Activated CD8-positive, alpha-beta T cell treated with anti-CD3 and anti-CD28 coated beads, Interleukin-2, amount 10 ng/mL, durations not matched to agents 7 days and 5 days (primary cell): ENCODE measurements at places on chromosomes 4 and X. TPM values are rescaled to one million over a fixed set of nuclear protein-coding genes. Genes with fewer than 3 reads are reported as not detected.

DNA sequence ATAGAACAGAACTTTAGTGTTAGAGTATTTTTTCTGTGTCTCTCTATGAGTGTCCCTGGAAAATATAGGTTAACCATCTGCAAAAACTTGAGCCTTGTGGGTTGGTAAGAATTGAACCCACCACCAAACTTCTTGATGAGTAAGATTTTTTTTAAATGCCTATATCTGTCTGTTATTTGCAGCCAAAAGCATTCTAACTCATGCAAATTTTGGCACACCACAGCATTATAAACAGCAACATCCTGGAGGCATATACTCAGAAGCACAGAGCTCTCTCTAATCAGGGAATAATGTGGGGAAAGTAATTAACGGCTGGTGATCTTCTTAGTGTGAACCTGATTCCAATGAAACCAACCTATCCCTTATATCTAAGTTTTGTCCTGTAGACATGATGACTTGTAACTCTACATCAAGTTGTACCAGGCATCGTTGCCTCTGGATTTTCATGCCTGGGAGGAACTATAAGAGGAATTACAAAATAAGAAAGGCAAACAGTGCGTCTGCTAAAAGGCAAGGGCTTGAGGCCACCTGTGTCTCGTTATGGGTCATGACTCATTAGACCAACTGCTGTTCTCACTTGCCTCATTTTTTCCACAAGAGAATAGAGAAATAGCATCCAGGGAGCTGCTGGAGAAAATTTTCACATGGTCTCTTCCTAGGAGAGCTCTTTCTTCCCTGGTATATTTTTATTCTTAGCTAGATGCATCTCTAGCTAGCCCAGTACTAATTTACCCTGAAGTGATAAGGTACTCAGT is 202.4 kb downstream of the CHIC2 start:
- no peak for DNase-seq

GRCh38 chr4:1870328-1870577 is 940 bp upstream of the NSD2 start:
- peak; percentile 92 for DNase-seq

MAGEC1 gene
- not detected for total RNA-seq

DNA sequence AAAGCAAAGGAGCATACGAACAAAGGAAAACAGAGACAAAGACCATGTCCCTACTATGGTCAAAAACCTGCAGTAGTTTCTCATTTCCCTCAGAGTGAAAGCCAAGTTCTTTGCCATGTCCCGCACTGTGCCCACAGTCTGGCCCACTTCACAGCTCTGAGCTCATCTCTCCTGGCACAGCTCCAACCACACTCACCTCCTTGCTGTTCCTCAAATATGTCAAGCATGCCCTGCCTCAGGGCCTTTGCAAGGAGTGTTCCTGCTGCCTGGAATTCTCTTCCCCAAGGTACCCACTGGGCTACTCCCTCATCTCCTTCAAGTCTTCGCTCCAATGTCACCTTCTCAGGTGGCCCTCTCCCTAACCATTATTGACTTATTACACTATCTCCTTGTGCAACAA is 72.1 kb downstream of the COX18 start:
- no peak for DNase-seq

GRCh38 chr4:116632269-116632668 is 453.1 kb downstream of the TRAM1L1 start:
- no peak for DNase-seq

PDE6B gene
- total RNA-seq: 16.1 TPM

DNA sequence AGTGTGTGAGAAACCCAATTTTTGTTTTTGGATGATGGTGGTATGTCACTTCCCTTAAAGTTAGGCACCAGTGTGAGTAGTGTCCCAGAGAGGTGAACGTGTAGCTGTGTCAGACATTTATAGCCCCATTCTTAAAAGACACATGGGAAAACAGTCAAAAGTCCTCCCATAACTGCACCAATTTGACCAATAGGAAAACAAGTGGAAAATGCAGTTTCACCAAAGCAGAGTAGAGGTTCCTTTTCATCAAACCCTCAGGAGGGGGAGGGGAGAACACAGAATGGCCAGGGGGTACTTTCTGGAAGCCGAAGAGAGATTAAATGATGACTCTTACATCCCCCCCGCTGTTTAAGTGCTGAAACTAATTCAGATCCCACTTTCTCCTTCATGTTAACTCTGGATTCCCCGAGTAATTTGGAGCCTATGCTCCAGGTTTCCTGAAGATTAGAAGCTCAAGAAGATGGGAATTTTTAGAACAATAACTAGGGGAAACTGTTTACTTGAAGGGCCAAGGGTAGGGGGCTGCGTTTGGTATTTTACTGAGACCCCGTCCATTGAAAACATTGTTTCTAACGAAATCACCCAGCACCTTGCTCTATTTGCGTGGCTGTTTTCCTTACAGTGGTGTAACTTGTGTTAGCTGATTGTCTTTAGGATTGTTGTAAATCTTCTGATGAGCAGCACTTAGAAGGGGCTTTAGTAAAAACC is 2.1 kb upstream of the LEF1 start:
- DNase-seq: no peak

GRCh38 chr4:28267166-28267565 is 1406.5 kb downstream of the STIM2 start:
- DNase-seq: no peak

DNA sequence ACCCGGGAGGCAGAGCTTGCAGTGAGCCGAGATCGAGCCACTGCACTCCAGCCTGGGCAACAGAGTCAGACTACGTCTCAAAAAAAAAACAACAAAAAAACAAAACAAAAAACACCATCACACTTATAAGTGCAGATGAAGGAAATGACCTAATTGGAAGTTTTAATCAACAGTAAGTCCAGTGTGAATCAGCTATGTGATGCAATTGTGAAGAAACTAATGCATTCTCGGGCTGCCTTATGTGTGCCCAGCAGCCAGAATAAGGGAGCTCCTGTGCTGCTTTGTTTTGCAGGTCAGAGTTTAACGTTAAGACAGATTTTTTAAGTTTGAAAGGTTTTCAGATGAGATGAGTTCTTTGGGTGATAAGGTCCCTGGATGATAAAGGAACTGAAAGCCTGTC is 10.8 kb downstream of the DAPP1 start:
- DNase-seq: no peak

DNA sequence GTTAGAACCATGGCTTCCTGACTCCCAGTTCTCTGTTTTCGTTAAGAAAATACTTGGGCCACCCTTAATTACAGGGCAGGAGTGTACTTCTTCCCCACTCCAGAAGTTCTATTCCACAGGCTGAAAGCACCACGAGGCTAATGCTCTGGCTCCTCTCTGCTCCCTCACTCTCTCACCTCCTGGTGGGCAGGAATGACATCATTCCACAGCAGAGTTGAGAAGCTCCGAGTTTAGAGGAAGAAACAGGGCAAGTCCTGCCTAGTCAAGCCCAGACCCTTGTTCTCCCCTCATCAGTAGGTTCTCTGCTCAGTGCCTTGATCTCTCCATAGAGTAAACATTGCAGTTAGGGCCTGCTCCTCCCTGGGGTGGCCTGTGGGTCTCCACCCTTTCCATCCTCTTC is 343.8 kb upstream of the CLNK start:
- DNase-seq: no peak

DNA sequence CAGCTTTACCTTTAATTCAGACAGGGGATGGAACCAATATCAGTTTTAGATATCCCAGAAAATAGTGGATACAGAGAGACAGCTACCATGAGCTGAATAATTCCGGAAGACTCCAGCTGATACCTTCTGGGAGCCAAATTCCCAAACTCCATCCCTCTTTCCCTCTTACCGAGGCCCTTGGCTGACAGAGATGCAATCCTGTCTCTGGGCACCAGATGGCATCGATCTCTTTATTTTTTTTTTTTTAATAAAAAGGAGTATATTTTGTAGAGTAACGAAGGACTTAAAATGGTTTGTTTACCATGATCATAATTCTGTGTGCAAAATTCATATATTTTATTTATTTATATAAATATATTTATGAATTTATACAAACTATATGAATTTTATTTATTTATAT is 31.0 kb downstream of the RAB40A start:
- DNase-seq: no peak

GRCh38 chr4:125741825-125742452 is 427.2 kb downstream of the FAT4 start:
- no peak for DNase-seq

- no peak for DNase-seq
Measured at GRCh38 chrX:39125834-39126233, 324.6 kb downstream of the MID1IP1 start.

- DNase-seq: no peak
Measured at GRCh38 chrX:3940000-3940610, 226.7 kb upstream of the PRKX start.

DNA sequence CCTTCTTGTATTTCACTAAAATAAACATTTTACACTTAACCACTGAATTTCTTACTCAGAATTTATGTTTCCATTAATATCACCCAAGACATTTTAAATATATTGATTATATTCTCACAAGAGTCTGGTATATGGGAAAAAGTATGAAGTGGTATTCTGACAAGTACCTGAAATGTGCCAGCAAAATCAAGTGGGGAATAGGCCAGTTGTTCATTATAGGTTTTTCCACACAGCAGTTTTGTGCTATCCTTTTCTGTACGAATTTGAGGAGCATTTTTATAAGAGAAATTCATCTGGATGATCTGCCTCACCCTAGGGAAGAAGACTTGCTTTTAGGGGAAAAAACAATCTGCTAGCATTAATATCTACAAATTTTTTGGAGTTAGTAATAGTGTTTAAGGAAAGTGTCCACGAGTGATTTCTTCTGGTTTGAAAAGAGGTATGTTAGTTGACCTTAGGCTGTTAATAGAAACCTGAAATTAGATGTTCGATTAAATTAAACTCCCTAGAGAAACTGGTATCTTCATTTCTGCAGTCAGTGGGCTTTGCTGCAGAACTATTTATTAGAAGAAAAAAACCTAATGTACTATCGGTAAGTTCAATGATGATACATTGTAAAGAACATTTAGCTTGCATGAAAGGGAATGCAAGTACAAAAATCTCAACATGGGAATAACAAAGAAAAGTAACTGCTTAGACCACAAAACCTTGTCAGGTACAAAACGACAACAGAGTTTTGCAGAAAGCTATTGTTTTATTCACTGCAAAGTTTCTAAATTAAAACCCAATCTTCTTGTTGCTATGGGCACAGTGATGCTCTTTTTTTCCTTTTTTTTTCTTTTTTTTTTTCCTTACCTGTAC is 1.8 kb downstream of the KLF3 start:
- DNase-seq: no peak

OCRL gene
- 1.0 TPM for total RNA-seq

DNA sequence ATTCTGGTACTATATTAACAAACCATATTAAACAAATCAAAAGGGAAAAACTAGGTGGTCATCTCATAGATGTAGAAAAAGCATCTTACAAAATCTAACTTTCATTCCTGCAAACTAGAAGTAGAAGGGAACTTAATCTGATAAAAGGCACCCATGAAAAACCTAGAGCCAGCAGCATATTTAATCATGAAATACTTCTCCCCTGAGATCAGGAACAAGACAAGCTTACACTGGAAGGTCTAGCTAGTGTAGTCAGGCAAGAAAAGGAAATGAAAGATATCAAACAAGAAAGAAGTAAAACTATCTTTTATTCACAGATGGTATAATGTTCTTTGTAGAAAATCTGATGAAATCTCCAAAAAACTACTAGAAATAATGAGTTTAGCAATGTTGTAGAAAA is 41.2 kb downstream of the ATP10D start:
- DNase-seq: no peak

GRCh38 chr4:159446266-159446976 is 343.5 kb downstream of the RAPGEF2 start:
- peak; percentile 26 for DNase-seq

DNA sequence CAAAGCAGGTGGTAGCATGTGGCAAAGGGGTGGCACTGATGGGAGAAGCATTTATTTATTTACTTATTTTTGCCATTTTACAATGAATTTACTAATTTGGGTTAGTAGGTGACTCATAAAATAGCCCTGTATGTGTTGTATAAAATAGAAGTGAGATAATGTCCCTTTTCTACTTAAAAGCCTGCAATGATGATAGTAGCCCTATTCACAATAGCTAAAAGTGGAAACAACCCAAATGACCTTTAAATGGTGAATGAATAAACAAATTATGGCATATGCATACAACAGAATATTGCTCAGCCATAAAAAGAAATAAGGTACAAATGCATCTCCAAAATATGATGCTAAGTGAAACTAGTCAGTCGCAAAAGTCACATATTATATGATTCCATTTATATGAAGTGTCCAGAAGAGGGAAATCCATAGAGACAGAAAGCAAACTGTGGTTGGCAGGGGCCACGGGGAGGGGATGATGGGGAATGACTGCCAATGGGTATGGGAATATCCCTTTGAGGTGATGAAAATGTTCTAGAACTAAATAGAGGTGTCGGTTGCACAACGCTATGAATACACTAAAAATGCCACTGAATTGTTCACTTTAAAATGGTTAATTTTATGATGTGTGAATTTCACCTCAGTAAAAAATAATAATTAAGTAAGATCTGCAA is 35.8 kb upstream of the FAM9C start:
- DNase-seq: no peak
